ENCODE measurements at places on chromosomes 7 and 10.
A peak's percentile ranks its signal among the peaks of the same experiment; 100 is the strongest.

DNA sequence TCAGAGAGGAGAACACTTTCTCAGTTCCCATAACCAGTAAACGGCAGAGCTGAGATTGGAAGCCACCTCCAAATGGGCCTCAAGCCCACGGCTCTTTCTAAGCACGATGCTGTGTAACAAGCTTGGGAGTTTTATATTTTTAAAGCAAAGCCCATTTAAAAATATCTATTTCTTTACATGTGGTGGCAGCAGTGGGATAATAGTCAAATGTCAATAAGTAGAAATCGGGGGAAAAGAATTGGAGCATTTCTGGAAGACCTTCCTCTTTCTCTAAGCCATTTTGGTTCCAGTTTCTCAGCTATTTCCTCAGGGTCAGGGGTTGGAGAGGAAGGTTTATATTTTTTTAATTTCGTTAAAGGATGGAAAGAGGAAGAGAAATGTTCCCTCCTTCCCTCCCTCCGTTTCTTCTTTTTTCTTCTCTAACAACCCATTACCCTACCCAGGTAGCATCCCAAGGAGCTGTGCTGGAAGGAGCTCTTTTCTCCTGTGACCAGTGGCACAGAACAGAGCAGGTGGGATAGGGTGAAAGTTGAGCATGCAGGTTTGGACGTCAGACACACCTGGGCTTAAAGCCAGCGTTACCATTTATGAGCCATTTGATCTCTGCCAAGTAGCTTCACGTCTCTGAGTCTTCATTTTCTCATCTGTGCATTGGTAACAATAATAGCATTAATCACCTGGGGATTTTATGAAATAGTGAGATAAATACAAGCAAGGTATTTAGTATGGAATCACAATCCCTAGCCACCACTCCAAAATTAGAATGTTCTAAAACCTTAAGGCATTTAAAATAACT lies 515.7 kb downstream of the RPS24 start:
- H3K27ac ChIP-seq = no peak overlapping the region
- no peak for DNase-seq
- H3K27me3 ChIP-seq = peaks cover 3% of the 10 kb centered on the region
- H3K36me3 ChIP-seq = no peaks in the 10 kb centered on the region
- H3K4me1 ChIP-seq = no peaks in the 10 kb centered on the region

- H3K4me1 ChIP-seq = no peaks in the 10 kb centered on the region
- H3K36me3 ChIP-seq = no peaks in the 10 kb centered on the region
- DNase-seq = no peak
- no peak overlapping the region for H3K4me3 ChIP-seq
- H3K27me3 ChIP-seq = no peaks in the 10 kb centered on the region
Measured at GRCh38 chr7:41927380-41927779, 224.5 kb upstream of the INHBA start.

DNA sequence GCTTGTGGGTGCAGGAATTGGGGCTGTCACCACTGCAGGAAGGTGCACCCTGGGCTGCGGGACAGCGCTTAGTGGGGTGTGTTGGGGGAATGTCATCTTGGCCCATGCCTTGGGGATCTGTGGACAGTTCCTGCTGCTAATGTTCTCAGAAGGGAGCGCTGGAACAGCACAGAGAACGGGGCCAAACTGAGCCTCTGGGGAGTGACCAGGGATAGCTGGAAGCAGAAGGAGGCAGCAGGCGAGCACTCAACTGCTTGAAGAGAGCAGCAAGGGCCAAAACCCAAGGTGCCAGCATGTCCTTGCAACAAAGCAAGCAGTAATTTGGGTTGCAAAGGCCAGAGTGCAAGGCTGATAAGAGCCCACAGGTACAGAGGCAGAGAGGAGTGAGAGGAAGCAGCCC lies 31.3 kb upstream of the WDFY4 start:
- no peak overlapping the region for H3K4me3 ChIP-seq
- no peaks in the 10 kb centered on the region for H3K36me3 ChIP-seq
- H3K27me3 ChIP-seq = no peaks in the 10 kb centered on the region
- no peak overlapping the region for H3K27ac ChIP-seq
- DNase-seq = no peak

DNA sequence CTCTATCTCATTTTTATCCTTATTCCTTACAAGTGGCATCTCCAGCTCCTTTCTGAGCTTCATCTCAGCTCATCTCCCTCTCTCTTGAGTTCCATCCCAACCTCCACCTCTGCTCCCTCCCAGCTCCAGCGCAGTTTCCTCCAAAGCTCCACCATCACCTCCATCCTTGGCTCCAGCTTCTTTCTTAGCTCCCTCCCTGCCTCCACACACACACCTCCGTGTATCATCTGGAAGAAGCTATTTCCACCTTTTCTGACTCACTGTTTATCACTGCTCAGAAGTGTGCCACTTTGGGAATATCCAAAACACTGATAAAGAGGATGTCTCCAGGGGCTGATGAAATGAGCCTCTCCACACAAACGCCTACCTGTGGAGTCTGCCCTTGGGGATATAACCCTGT lies 481.4 kb downstream of the PTPRN2 start:
- no peak overlapping the region for H3K4me3 ChIP-seq
- H3K27me3 ChIP-seq = no peaks in the 10 kb centered on the region
- DNase-seq = no peak
- H3K36me3 ChIP-seq = no peaks in the 10 kb centered on the region
- H3K27ac ChIP-seq = no peak overlapping the region
- no peaks in the 10 kb centered on the region for H3K4me1 ChIP-seq

GRCh38 chr7:37089972-37090371 lies 358.7 kb downstream of the ELMO1 start:
- H3K27me3 ChIP-seq = no peaks in the 10 kb centered on the region
- no peak for DNase-seq
- no peak overlapping the region for H3K27ac ChIP-seq
- H3K36me3 ChIP-seq = peaks cover 16% of the 10 kb centered on the region
- no peaks in the 10 kb centered on the region for H3K4me1 ChIP-seq

- no peaks in the 10 kb centered on the region for H3K36me3 ChIP-seq
- H3K4me1 ChIP-seq = no peaks in the 10 kb centered on the region
- no peak for DNase-seq
- no peak overlapping the region for H3K27ac ChIP-seq
- no peaks in the 10 kb centered on the region for H3K27me3 ChIP-seq
Measured at GRCh38 chr7:23341846-23342598, 42.9 kb downstream of the MALSU1 start.

DNA sequence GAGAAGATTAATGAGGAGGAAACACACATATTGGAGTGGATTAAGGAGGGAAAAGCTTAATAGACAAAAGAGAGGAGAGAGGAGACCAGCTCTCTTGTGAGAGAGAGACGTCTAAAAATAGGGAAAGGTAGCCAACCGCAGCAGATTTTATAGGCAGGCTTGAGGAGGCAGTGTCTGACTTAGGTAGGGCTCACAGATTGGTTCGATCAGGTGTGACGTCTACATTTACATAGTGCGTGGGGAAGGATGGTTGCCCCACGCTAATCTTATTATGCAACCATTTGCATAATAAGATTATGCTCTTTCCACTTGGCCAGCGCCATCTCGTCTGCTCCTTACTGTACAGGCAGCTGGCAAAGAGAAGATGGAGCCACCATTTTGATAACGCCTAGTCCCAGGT lies 122.0 kb downstream of the MARCHF5 start:
- DNase-seq = no peak
- no peaks in the 10 kb centered on the region for H3K4me1 ChIP-seq
- H3K27me3 ChIP-seq = no peaks in the 10 kb centered on the region
- H3K27ac ChIP-seq = no peak overlapping the region
- H3K36me3 ChIP-seq = no peaks in the 10 kb centered on the region

DNA sequence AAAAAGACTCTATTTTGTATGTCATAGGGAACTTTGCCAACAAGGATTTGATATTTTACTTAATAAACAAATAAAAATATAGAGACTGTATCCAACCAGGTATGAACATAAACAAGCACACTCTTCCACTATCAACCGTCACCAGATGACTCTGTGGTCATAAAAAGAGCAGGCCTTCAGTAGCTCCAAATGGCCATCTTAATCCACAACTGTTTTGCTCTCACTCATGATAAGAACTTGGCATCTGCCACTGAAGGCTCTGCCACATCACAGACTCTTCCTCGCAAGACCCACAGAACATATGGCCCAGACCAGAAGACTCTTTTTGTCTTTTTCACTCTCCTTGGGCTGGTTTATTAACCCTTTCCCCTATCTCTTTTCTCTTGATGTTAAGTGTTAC lies 98.7 kb upstream of the POM121L12 start:
- DNase-seq = no peak
- no peaks in the 10 kb centered on the region for H3K4me1 ChIP-seq
- H3K4me3 ChIP-seq = no peak overlapping the region
- no peak overlapping the region for H3K27ac ChIP-seq
- H3K27me3 ChIP-seq = no peaks in the 10 kb centered on the region

- peak; percentile 25 for DNase-seq
- no peak overlapping the region for H3K4me3 ChIP-seq
- H3K4me1 ChIP-seq = no peaks in the 10 kb centered on the region
- H3K36me3 ChIP-seq = no peaks in the 10 kb centered on the region
- H3K27ac ChIP-seq = no peak overlapping the region
Measured at GRCh38 chr7:104848138-104848990, 165.6 kb upstream of the KMT2E start.

DNA sequence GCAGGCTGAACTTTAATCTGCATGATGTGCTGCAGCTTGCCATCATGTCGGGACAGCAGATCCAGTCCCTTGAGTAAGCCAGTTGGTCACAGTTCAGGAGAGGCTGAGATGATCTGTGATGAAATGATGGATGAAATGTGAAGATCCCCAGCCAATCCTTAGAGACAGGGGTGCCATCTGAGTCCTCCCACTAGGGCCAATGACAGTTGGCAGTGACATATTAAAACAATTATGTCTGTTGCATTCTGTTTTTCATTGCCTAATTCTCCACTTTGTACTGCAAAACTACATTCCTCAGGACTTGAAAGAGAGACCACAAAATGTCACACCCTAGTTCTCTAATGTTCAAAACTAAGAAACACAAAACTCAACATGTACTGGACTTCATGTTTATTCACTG lies 66.3 kb upstream of the CAV2 start:
- H3K4me1 ChIP-seq = no peaks in the 10 kb centered on the region
- H3K36me3 ChIP-seq = no peaks in the 10 kb centered on the region
- no peaks in the 10 kb centered on the region for H3K27me3 ChIP-seq
- no peak overlapping the region for H3K27ac ChIP-seq

GRCh38 chr7:139430443-139430842 lies 53.0 kb downstream of the KLRG2 start:
- no peak for DNase-seq
- H3K27ac ChIP-seq = no peak overlapping the region
- no peak overlapping the region for H3K4me3 ChIP-seq
- H3K4me1 ChIP-seq = no peaks in the 10 kb centered on the region
- no peaks in the 10 kb centered on the region for H3K36me3 ChIP-seq

GRCh38 chr10:52442576-52442975 lies 128.5 kb downstream of the DKK1 start:
- no peaks in the 10 kb centered on the region for H3K27me3 ChIP-seq
- H3K4me3 ChIP-seq = no peak overlapping the region
- no peak overlapping the region for H3K27ac ChIP-seq
- no peak for DNase-seq

DNA sequence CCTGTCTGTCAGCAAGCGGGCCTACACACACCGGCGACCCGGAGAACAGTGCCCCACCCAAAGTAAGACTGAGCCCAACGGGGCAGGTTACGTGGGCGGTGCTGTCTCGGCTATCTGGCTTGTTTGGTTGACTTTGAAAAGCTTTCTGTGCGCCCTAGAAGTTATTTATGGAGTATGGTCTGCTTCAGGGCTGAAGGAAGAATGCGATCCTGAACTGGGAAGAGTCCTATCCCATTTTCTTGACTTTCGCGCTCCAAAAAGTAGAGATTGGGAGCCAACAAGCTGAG lies 1.5 kb downstream of the INA start:
- no peak overlapping the region for H3K27ac ChIP-seq
- no peak for DNase-seq

- H3K27ac ChIP-seq = no peak overlapping the region
- DNase-seq = no peak
- no peaks in the 10 kb centered on the region for H3K36me3 ChIP-seq
- no peaks in the 10 kb centered on the region for H3K27me3 ChIP-seq
- H3K4me3 ChIP-seq = no peak overlapping the region
Measured at GRCh38 chr7:67625257-67625737, 628.7 kb downstream of the TYW1 start.

GRCh38 chr10:31836569-31837406 lies 91.8 kb downstream of the ARHGAP12 start:
- H3K27ac ChIP-seq = no peak overlapping the region
- H3K27me3 ChIP-seq = no peaks in the 10 kb centered on the region
- peaks cover 13% of the 10 kb centered on the region for H3K36me3 ChIP-seq
- no peaks in the 10 kb centered on the region for H3K4me1 ChIP-seq

- H3K36me3 ChIP-seq = no peaks in the 10 kb centered on the region
- DNase-seq = no peak
- H3K27ac ChIP-seq = no peak overlapping the region
- no peaks in the 10 kb centered on the region for H3K27me3 ChIP-seq
- no peak overlapping the region for H3K4me3 ChIP-seq
- H3K4me1 ChIP-seq = no peaks in the 10 kb centered on the region
Measured at GRCh38 chr7:41886262-41886900, 183.5 kb upstream of the INHBA start.

DNA sequence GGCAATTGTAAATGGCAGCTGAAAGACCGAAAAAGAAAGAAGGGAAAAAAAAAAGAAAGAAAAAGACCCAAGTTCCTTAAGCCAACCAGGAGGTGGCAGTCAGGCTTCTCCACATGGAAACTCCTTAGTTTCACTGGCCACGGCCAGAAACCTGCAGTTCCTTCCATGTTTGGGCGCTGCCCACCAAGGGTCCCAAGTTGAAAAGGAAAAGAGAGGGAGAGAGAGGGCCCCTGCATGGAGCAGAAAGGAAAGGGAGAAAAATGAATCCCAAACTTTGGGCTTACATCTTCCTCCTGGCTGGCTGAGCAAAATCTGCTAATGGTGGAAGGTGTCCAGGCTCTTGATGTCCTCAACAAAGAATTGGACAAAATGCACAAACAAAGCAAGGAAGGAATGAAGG lies 31.8 kb upstream of the ABCA13 start:
- no peak overlapping the region for H3K4me3 ChIP-seq
- no peaks in the 10 kb centered on the region for H3K27me3 ChIP-seq
- DNase-seq = no peak
- H3K36me3 ChIP-seq = no peaks in the 10 kb centered on the region

DNA sequence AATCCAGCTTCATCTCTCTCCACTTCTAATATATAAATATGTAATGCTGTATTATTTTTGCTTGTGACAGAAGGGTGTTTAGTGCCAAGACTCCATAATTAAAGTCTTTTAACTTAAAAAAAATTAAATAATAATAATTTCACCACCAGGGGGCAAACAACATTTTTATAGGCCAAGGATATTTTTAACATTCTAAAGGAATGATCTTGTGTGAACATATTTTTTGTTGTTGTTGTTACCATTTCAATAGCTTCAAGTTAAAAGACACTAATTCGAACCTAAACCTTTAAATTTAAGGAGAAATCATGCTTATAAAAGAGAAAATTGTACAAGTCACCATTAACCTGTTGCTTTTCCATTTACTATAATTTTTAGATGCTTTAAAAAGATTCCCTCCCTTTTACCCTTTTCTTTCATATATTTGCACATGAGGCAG lies 7.5 kb upstream of the DNAJC1 start:
- no peaks in the 10 kb centered on the region for H3K27me3 ChIP-seq
- H3K4me3 ChIP-seq = no peak overlapping the region
- no peaks in the 10 kb centered on the region for H3K4me1 ChIP-seq
- H3K36me3 ChIP-seq = no peaks in the 10 kb centered on the region
- DNase-seq = no peak
